Frontal cortex (tissue), 4 donors: ENCODE measurements at places on chromosomes 11 and 22. TPM values are rescaled to one million over a fixed set of nuclear protein-coding genes. Genes with fewer than 3 reads are reported as not detected.

GRCh38 chr11:70603756-70604211 lies 205.5 kb downstream of the CTTN start:
- DNase-seq: no peak

GRCh38 chr11:11871991-11872401 lies 30.2 kb downstream of the USP47 start:
- DNase-seq: no peak

GRCh38 chr11:80097146-80097545 lies 656.3 kb upstream of the TENM4 start:
- no peak for DNase-seq

GRCh38 chr11:46527591-46528130 lies 66.2 kb downstream of the AMBRA1 start:
- DNase-seq: no peak

- DNase-seq: no peak
These were observed 33.4 kb upstream of the PTPRJ start for GRCh38 chr11:47946682-47947559.

DNA sequence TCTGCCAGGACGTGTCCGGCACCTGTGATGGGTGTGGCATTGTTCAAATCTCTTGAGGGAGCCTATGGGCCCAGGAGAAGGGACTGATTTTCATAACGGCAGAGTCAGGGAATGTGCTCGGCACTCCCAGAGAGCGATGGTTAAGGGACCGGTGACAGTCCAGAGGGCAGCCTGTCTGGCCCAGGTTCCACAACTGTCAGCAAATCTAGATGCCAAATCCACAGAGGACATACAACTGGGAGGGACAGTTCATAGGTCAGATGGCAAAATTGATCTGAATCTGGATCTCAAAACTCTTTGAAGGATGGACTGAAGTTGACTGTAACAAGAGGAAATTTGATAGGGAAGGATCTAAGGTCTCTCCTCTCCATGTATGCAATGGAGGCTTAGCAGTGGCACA lies 7.5 kb downstream of the SEC14L2 start:
- no peak for DNase-seq

The OR51G1 gene
- total RNA-seq: not detected

The NARS2 gene
- total RNA-seq: 39.5 TPM
